T-helper 17 cell (primary cell): ENCODE measurements at places on chromosomes 7 and 10.

GRCh38 chr10:132135053-132135872 is 51.5 kb upstream of the DPYSL4 start:
- no peak for DNase-seq

- no peak for DNase-seq
These were observed 144.2 kb downstream of the MDFIC start for GRCh38 chr7:115066050-115066449.

GRCh38 chr10:75507469-75507868 is 76.0 kb downstream of the LRMDA start:
- DNase-seq: no peak

DNA sequence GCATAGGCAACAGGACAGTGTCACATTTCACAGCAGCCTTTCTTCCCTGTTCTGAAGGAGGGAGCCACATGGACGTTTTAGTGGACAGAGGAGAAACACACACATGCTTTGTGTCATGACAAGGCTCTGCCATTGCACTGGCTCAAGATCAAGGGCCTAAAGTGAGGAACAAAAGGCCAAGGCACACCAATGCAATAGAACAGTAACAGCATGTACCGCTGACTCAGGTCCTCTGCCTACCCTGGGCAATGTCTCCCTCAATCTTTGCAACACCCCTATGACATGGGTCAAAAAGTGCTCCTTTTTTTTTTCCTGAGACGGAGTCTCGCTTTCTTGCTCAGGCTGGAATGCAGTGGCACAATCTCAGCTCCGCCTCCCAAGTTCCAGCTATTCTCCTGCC is 57.8 kb upstream of the SDK1 start:
- DNase-seq: no peak

DNA sequence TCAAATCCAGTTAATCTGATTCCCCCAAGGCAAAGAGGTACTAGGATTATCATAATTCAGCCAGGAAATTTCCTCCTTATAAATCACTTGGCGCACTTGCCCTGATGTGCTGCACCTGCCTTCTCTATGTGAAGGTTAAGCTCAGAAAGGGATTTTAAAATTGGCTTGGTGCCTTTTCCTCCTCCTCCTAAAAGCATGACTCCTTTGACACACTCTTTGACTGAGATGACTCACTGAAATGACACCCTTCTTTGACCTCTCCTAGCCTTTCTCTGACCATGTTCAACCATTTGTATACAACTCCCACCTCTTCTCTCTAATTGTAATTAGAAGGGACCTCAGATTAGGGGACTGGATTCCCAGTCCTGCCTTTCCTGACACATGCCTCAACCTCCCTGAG is 46.5 kb downstream of the ABLIM1 start:
- DNase-seq: no peak

GRCh38 chr10:60235001-60235400 is 154.7 kb downstream of the ANK3 start:
- no peak for DNase-seq

DNA sequence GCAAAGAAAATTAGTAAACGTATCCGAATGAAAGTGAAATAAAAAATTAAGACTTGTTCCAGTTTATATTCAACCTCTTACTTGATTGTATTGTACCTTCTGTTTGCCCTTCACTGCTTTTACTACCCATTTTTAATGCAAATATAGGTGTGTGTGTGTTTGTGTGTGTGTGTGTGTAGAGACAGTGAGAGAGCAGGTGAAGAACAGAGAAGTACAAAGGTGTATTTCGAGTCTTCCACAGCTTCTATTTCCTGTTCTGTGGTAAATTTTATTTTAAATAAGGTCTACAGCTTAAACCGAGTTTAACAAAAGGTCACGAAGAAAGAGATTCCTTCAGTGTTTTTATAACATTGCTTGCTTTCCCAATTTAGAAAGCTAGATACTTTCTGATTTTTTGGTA is 12.7 kb upstream of the SVIL start:
- no peak for DNase-seq

DNA sequence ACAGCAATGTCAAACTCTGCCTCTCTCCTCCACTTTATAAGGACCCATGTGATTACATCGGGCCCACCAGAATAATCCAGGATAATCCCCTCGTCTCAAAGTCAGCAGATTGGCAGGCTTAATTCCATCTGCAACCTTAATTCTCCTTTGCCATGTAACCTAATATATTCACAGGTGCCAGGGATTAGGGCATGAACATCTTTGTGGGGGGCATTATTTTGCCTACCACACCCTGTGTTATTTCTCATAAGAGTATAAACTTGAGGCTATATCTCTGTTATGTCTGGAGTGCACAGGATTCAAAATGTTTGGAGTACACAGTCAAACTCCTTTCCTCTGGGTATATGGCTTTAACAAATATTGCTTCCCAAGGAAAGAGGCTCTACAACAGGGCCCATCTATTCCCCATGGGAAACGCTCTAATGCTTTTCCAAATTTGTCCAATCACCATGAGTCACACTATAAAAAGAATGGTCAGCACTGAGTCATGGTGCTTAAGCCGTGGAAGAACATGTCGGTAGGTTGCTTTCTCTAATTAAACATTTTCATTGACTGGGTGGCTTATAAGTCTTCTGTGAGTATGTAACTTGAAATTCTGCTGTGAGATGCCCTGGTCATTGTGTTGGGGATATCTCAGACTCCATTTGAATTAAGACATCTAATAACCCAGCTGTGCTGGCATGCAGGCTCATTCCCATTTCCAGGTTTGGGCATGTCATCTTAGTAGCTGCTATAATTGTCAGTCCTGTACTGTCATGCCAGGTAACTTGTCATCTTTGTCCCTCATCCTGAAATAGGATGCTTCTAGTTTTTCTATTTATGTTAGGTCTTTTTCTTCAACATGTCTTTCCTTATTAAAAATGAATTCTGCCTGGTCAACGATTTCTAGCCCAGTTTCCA is 11.5 kb upstream of the AKR1B10 start:
- no peak for DNase-seq

DNA sequence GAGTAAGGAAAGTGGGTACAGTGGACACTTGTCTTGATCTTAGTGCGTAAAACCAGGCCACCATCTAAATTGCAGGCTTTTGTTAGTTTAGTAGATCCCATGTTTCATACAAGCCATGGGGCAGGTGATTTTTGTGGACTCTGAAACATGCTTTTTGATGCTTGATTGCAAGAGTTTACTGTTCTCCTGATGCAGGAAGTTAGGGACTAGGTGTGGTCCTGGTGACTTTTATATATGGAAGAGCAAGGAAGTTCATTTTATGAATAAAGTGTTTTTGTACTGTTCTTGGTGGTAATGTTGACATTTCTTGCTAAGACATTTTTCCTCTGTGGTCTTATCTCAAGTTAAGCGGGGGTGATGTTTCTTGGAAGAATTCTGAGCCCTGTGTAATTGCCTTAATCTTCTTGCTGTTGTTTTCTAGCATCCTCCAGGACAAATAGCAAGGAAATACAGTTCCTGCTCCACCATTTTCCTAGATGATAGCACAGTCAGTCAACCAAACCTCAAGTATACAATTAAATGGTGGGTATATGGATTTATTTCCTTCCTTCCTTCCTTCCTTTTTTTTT is 89.0 kb upstream of the GJD4 start:
- DNase-seq: no peak

DNA sequence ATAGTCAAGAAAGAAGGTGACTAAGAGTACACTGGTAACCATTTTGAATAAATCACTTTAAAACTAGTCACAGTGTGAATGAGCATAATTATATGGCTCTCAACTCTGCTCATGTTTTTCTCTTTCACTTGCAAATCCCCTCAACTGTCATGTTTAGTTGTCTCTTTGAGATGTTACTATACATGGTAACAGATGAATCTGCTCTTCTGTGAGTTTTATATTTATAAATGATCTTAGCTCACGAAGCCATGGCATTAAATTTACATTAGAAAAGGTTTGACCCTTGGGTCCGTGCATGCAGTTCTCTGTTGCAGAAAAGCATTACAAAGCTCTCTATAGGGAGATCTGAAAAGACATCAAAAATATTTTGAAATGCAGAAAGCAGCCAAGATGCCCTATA is 33.0 kb upstream of the LRRTM3 start:
- no peak for DNase-seq

- no peak for DNase-seq
These were observed 321.4 kb upstream of the HGF start for GRCh38 chr7:82091126-82091684.

GRCh38 chr10:131056091-131056579 is 255.4 kb downstream of the TCERG1L start:
- DNase-seq: no peak

DNA sequence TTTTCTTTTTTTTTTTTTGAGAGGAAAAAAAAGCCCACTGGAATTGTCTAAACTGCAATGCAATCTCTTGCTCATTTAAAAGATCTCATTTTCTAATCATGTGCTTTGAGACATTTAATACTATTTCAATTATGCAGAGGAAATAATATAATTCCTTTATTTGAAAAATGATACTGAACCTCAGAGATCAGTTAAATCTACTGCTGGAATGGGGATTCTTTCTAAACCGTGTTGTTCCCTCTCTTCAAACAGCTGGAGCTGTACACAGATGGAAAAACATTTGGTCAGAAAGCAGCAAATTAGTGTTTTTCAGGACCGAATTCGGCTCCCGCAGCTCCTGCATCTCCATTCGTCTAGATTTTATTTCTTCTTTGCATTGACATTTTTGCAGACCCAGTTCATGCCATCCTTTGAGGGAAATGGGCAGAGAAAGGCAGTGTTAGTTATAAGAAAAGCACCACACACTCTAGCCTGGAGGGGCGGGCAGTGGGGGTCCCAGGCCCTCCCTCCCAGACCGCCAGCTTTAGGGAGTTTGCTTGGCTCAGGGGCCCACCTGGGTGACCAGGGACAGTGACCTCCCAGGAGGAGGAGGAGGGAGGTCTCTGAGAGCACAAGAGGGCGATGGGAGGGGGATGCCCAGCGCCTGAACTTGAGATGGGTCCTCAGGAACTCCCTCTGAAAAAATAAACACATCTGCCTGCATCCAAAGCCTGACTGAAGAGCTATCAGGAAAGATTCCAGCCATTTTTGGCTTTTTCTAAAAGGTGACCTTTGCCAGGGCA is 32.4 kb downstream of the TRIM8 start:
- DNase-seq: no peak

DNA sequence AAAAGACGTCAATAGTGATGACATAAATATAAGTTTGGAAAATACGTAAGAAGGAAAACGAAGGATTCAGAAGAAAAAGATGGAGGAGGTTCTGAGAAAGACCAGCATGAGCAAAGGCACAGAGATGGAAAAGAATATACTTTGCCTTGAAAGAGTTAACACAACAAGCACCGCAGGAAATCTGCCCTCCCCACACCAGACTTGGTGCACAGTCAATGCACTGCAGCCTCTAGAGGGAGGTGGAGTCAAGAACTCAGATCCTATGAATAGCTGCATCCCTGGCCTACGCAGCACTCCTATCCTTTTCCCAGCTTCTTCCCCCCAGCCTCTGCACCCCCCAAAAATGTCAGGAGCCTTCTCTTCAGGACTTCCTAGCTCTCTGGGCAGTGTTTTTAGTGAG is 1370.6 kb upstream of the LRRTM3 start:
- no peak for DNase-seq

- no peak for DNase-seq
These were observed 10.2 kb downstream of the BRI3 start for GRCh38 chr7:98291717-98292116.

DNA sequence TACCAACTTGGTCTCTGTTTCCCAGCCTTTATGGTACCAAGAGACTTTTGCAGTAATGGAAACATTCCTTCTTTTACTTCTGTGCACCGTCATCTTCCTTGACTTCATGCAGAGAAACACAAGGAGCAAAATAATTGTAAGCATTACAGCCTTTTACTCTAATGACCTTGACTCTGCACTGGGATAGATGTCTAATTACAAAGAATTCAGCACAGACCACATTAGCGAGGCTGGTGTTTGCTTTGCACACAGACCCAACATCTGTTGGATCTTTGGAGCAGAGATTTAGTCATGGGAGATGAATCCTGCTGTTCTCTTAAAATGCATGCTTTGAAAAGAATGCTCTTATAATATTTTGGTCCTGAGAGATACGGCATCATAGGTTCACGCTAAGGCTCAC is 261.6 kb downstream of the TWIST1 start:
- DNase-seq: no peak

- DNase-seq: no peak
These were observed 131.7 kb downstream of the SORCS1 start for GRCh38 chr10:107032700-107033401.

DNA sequence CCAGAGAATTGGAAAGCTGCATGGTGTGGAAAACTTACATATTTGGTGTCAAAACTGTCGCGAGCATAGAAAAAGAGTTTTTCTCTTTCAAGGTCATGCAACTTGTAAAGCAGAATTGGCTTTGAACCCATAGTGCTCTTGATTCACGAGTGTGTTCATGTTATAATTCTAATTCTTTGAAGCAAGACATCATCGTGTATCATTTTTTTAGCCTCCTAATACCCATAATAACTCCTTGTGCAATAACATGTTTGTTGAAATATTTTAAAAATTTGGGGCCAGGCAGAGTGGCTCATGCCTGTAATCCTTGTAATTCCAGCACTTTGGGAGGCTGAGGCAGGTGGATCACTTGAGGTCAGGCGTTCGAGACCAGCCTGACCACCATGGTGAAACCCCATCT is 4.2 kb downstream of the CCL24 start:
- no peak for DNase-seq

GRCh38 chr7:37376386-37376785 is 72.3 kb downstream of the ELMO1 start:
- DNase-seq: no peak

DNA sequence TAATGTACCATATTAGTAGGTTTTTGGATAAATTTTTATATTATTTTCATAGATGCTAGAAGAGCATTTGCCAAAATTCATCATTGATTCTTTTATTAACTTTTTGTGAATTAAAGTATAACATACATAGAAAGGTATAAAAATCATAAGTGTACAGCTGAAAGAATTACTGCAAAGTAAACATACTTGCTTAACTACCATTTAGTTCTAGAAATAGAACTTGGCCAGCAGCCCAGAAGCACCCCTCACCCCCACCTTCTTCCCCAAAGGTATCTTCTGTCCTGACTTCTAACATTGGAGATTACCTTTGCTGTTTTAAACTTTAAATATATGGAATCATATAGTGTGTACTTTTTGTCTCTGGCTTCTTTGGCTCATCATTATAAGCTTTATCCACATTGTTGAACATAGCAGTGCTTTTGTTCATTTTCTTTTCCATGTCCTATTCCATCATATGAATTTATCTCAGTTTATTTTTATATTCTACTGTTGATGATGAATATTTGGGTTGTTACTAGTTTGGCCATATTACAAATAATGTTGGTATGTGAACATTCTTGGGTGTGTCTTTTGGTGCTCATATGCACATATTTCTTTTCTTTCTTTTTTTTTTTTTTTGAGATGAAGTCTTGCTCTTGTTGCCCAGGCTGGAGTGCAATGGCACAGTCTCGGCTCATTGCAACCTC is 142.8 kb downstream of the ADK start:
- no peak for DNase-seq

- DNase-seq: no peak
These were observed 56.7 kb downstream of the OSBPL3 start for GRCh38 chr7:24923172-24923865.

- no peak for DNase-seq
These were observed 86.9 kb upstream of the ZNF438 start for GRCh38 chr10:31118556-31118955.
